ENCODE measurements at places on chromosomes 11 and 22. TPM values are rescaled to one million over a fixed set of nuclear protein-coding genes. Genes with fewer than 3 reads are reported as not detected.

DNA sequence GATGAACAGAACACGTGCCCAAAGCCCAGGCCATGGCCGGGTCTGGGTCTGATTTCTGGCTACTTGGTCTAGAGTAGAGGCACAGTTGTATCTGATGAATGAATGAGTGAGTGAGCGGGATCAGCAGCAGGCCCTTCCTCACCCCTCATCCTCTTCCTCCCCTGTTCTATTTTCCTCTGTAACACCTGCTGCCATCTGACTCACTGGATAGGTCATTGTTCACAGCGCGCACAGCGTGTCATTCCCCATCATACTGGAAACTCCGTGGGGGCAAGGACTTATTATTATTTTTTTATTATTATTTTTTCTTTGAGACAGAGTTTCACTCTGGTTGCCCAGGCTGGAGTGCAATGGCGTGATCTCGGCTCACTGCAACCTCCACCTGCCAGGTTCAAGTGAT, 13.9 kb downstream of the NCF4 start:
- no peak for ATAC-seq

GRCh38 chr11:79375818-79376550, 64.8 kb downstream of the TENM4 start:
- no peak for ATAC-seq

DNA sequence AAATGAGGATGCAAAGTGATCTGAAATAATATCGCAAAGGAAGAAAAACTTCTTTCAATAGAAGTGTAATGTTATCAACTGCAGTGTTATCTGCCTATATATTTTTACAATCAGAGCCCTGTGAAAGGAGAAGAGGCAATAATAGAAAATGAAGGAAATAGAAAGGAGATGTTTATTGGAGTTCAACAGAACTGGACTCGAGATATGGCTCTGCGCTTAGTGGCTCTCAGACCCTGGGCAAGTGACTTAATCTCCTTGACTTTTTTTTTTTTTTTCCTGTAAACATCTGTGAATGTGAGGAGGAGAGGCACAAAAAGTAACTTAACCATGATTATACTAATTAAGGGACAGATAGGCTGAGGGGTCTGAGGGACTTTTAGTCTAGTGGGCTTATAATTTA, 18.9 kb downstream of the CNTF start:
- ATAC-seq = no peak

The AQP11 gene
- 7.9 TPM for total RNA-seq

All from motor neuron (in vitro differentiated cells).